ENCODE measurements at places on chromosomes 7 and 10.
A peak's percentile ranks its signal among the peaks of the same experiment; 100 is the strongest.

GRCh38 chr7:30436046-30436445 is 42.5 kb downstream of the NOD1 start:
- DNase-seq: no peak

GRCh38 chr7:104980841-104981671 is 32.9 kb upstream of the KMT2E start:
- peak; percentile 70 for DNase-seq

DNA sequence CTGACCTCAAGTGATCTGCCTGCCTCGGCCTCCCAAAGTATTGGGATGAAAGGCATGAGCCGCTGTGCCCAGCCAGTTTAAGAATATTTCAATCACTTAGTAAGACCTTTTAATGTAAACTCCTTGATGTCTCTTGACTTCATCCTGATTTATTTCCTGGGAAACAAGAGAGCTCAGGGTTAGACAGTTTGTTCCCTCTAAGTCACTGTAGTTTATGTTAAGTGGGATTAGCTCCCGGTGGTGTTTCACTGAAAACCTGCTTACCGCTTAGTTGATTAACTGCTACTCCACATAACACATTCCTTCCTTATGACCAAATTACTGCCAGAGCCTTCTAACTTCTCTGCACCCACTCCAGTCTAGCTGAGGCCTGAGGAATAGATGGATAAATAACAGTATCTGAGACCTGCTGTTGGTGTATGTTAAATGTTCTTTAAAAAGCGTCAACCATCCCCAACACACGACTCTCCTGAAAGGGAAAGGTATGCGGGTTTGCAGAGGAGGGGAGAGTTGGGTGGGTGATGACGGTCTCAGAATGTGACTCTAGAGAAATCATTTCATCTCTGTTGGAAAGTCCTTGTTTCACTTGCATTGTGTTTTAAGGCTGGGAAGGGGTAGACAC is 48.7 kb downstream of the CREB3L2 start:
- peak; percentile 98 for DNase-seq

DNA sequence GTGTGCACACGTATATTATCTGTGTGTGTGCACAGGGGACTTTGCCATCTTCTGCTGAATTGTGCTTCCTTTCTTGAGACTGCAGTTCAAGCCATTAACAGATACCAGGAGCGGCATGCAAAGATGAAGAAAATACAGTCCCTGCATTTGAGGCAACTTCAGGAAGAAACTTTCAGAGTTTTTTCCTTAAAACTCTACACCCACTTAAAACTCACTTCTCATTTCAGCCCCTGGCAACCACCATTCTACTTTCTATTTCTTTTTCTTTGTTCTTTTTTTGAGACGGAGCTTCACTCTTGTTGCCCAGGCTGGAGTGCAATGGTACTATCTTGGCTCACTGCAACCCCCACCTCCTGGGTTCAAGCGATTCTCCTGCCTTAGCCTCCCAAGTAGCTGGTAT is 448.9 kb upstream of the ZMIZ1 start:
- DNase-seq: no peak

- DNase-seq: no peak
Observed at GRCh38 chr10:104306897-104307296, 31.4 kb downstream of the ITPRIP start.

DNA sequence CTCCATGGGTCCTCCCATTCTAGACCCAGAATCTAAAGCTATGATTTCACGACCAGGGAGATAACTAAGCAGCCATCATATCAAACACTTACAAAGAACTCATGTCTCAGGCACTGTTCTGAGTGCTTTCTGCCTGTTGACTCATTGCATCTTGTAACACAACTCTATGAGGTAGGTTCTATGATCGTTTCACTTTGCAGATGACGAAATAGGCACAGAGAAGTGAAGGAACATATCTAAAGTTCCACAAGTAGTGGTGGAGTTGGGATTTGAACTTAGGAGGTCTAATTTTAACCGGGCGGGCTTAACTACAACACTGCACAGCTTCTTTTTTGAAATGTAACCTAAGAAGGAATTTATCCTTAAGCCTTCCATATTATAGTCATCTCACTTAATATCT is 2.9 kb downstream of the RBP4 start:
- peak; percentile 19 for DNase-seq

- no peak for DNase-seq
Observed at GRCh38 chr10:15783941-15784636, 64.4 kb upstream of the ITGA8 start.

DNA sequence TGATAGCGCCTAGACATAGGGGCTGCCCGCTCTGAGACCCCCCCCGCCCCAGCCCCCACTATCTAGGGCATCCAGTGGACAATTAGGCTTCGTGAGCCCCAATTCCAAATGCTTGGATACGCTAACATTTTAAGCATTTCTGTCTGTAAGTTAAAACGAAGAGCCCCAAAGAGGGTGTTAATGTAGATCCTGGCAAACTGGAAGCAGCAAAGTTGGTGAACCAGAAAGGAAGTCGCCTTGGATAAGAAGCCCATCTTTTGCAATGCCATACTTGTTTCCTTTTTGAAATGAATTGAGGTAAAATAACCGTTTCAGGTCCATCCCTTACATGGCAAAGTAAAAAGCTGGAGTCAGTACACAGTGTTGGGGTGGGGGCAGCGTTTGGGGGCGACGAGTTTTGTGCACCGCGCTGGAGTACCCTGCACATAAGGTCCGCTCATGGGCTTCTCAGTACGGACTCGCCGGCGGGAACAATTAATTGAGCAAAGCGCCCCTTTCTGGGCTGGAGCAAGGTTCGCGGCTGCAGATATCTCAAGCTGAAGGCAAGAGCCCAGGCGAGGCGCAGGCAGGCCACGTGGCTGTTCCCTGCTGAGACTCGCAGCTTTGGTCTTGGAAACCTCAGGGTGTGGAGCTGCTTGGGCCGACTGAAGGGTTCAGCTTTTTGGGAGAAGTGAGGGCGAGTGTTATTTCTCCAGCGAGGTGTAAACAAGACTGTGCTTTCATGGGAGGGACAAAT is 1.4 kb upstream of the TWIST1 start:
- DNase-seq: peak; percentile 24

DNA sequence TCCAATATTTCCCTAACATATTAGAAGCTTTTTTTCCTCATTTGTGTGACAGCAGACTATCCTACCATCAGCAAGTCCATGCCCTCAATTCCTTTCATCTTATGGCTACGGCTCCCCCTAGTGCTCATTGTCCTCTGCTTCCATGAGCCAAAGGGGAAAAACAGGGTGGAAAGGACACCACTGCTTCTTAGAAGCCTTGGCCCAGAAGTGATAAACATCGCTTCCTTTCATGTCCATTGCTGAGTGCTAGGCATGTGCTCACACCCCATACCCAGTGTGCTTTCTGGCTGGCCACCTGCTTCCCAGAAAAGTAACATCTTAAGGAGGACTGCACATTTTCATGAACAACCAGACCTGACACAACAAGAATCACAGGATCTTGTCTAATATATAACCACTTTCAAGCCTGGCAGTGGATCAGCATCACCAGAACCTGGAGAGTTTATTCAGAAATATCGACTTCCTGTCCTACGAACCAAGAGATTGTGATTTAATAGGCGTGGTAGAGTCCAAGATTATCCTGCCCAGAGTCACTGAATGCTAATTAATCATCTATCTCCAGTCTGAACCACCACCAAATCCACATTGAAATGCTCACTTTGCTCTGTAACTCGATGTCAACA is 650.5 kb upstream of the SORCS1 start:
- peak; percentile 58 for DNase-seq

- DNase-seq: no peak
Observed at GRCh38 chr7:46155367-46155766, 234.3 kb upstream of the IGFBP3 start.

DNA sequence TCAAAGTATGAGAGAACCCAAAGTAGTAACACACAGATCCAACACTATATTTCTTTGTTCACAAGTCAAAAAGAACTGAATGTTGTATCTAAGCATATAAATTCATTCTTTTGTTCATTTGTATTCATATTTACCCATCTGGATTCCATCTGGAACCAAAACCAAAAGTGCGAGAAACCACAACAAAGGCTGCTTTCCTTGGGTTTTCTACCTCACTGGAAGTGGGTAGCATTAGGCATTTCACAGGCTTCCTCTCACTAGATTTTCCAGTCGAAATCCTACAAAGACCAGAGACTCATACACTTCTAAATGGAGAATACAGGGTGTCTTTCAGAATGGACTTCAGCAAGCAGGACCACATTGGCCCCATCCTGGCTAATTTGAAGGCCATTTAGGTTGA is 109.8 kb upstream of the WNT16 start:
- DNase-seq: no peak

DNA sequence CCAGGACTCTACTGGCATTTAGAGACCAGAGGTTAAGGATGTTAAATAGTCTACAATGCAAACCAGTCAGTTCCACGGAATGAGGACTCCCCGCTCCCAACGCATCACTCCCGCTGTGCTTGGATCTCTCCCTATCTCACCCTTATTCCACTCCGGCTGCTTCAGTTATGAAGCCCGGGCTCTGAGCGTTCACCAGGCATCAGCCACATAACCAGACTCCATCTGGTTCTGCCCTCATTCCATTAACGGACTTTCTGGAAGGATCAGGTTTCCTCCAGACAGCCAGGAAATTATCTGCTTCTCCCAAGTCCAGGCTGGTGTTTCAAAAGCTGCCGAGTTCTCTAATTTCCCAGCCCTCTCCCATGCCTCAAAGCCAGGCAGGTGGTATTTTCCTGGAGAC is 499.3 kb downstream of the GLRX3 start:
- DNase-seq: no peak

DNA sequence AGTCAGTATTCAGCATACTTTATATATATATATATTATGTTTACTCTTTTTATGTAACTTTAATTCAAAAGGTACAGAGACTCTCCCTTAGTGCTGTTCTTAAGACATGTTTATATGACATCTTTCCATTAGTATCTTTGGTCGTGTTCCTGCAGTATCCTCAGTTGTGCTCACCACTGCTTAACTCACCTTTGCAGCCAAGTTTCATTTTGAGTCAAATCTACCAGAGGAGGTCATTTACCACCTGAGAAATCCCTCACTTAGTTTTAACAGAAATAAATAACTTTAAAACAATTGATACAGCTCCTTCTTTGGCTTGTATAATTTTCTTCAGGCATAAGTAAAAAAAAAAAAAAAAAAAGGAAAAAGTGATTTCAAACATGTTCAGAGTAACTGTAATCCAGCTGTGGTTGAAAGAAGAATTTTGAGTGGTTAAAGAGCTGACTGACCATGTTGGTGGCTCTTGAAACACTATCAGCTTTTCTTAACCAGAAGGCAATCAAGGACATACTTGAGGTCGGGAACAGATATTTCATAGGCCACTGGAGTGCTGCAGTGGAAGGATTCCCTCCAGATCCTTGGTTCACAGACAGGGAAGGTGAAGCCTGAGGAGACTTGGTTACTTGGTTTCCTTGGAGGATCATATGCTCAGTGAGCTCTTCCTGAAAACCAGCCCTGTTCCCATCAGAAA is 116.8 kb downstream of the AUTS2 start:
- no peak for DNase-seq

DNA sequence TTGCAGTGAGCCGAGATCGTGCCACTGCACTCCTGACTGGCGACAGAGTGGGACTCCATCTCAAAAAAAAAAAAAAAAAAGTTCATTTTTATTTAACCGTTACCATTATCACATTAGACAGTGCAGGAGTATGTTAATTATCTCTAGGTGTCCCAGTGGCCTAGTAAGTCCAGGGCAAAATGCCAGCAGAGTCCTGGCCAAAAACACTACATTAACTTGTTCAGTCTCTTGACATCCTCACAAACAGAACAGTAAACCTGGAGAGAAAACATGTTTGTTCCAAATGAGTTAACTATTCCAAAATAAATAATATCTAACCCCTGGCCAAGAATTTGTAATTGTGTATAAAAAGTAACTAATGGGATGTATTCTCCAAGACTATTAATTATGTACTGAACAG is 43.2 kb downstream of the PTPRZ1 start:
- no peak for DNase-seq

DNA sequence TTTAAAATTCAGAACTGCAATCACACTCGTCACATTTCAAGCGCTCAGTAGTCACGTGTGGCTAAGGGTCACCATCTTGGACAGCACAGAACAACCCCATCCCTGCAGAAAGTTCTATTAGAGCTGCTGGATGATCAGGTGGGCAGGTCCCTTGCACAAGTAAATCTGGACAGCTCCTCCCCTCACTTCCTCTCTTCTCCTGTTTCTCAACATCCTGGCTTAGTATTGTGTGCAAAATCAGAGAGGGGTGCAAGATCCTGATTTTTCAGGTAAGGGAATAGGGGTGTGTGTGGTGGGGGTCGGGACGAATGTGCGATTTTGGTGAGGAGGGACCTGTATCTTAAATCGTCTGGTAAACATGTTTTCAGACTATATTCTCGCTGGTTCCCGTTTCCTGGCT is at the start of gene GIMAP4:
GIMAP4 (plus strand) TSS at position 222 of the 400 bp plus-strand sequence. CDS start 2,512 bp downstream, outside the sequence.
- DNase-seq: no peak

DNA sequence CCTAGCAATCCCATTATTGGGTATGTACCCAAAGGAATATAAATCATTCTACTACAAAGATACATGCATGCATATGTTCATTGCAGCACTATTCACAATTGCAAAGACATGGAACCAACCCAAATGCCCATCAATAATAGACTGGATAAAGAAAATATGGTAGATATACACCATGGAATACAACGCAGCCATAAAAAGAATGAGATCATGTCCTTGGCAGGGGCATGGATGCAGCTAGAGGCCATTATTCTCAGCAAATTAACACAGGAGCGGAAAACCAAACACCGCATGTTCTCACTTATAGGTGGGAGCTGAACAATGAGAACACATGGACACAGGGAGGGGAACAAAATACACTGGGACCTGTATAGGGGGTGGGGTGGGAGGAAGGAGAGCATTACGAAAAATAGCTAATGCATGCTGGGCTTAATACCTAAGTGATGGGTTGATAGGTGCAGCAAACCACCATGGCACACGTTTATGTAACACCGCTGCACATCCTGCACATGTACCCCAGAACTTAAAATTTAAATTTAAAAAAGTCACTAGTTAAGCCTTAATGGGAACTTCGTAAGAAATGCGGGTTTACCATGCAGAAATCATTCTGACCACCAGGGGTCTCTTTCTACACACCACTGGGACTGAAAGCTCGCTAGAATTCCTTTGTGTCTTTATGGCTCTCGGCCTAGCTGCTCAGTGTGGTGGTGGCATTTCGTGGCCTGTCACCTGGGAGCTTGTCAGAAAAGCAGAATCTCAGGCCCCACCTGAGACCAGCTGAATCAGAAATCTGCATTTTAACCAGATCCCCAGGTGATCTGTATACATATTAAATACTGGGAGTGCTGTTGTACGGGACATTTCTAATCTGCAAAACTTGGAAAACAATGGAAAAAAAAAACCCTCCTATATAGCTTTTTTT is 9.5 kb downstream of the ANKRD1 start:
- DNase-seq: peak; percentile 85

GRCh38 chr7:152522571-152523067 is 86.8 kb upstream of the KMT2C start:
- no peak for DNase-seq

All from mesenchymal stem cell (in vitro differentiated cells and primary cell).